ENCODE measurements at places on chromosomes 13 and 19.

- DNase-seq, result no peak
Observed at GRCh38 chr13:23453132-23453531, 19.6 kb upstream of the SACS start.

- no peak for DNase-seq
Observed at GRCh38 chr19:18233224-18233825, 7.1 kb upstream of the PDE4C start.

DNA sequence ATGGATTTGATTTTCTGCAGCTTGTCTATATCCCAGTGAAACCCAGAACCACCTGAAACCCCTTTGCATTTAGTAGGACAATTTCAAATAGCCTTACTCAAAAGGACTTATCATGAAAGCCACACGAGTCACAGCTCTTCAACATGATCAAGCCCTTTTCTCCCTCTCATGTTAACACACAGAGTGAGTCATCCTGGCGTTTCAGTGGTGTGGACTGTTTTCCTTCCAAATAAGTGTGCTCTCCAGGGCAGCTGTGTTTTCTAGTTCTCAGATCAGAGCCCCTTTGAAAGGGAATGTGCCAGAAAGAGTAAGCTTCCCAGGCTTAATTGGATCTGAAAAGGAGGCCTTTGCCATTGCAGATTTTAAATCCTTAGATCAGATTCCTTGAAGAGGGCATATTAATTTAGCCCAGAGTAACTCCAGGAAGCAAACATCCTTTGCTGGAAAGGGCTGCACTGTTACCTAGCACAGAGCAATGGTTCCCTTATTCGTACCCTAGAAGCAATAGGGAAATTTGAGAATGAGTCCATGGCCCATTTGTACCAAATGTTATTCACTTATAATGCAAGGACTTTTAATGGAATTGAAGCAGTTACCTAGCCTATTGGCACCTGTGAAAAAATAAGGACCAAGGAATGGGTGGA, 51.3 kb downstream of the ERICH6B start:
- no peak for DNase-seq

- no peak for DNase-seq
Observed at GRCh38 chr13:113053801-113054604, 51.6 kb upstream of the F7 start.

GRCh38 chr19:23415561-23416191, 20.4 kb upstream of the ZNF91 start:
- no peak for DNase-seq

GRCh38 chr19:31397308-31397707, 48.1 kb upstream of the TSHZ3 start:
- no peak for DNase-seq

- DNase-seq, result no peak
Observed at GRCh38 chr19:5070930-5071329, 102.0 kb downstream of the KDM4B start.

Measured in stimulated activated CD4-positive, alpha-beta T cell treated with anti-CD3 and anti-CD28 coated beads, TNF-alpha, amount 100 ng/mL, for 1 hour (primary cell).